ENCODE measurements at places on chromosomes 2 and 18.

GRCh38 chr2:29050591-29050990, 23.7 kb downstream of the PCARE start:
- DNase-seq, result no peak

DNA sequence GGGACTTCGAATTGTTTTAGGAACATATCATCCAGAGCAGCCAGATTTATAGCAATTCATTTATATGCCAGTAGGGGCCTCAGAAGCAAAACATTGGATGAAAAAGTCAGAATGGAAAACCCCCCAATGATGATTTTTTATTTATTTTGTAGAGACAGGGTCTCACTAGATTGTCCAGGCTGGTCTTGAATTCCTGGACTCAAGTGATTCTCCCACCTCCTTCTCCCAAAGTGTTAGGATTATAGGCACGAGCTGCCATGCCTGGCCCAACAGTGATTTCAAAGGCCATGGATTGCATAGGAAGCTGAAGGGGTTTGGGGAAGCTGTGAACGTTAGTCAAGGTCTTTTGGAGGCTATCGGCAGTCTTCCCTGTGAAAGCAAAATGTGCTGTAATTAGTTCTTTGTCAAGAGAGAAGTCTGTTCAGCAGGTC, 21.9 kb upstream of the MCFD2 start:
- DNase-seq, result no peak

- no peak for DNase-seq
Observed at GRCh38 chr2:66301022-66301766, 133.7 kb upstream of the MEIS1 start.

GRCh38 chr2:213086050-213086449, 65.4 kb downstream of the IKZF2 start:
- DNase-seq, result no peak

DNA sequence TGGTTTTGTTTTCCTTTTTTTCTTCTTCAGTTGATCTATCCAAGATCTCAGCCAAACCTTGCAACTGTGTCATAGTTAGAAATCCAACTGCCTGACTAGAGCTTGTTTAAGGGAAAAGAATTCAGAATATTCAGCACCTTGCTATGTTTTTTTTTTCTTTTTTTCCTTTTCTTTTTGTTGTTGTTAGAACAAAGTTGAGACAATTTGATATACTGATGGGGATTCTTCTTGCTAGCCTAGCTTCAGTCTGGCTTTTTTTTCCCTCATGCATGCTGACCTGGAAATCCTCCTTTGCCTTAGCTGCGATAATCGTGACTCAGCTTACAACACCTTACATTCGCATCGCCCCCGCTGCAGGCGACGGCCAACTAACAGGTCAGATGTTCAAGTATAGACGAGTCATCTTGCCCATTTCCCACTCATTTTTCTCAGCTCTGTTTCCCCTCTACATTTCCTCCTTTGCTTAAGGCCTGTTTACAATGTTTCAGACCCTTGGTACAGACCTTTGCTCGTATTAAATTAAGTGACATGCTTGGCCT, 487.2 kb upstream of the RAB12 start:
- DNase-seq, result no peak

GRCh38 chr2:15472133-15472532, 89.0 kb downstream of the NBAS start:
- no peak for DNase-seq

GRCh38 chr2:160022162-160022561, 40.3 kb downstream of the PLA2R1 start:
- DNase-seq, result peak; percentile 38

DNA sequence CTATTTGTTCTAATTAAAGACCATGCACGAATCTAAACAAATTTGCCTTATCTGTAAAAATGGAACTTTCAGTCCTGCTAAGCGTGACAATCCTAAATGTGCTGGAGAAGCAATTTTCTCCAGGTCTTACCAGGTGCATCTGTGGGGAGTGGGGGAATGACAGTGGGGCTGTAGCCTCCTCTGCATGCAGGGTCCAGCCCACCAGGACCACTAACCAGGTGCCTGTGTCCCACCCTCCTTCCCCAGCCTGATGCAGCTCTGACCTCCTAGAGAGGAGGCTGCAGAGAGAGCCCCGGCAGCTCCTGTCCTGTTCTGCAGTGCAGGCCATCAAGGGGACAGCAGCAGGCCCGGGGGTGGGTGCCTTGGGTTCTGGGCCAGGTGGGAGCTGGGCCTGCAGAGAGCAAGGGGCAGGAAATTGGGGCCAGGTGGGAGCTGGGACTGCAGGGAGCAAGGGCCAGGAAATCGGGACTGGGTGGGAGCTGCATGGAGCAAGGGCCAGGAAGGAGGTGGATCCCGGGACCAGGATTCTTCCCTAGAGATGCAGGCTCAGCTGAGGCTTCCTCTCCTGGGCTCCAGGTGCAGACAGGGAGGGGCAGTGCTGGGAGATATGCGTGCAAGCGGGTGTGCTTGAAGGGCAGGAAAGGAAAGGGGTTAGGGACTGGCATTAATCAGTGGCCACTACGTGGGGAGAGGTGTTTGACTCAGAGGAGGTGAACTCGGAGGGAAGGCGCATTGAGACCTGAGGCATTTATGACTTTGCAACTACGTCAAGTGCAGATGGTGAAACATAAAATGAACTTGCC, 185.3 kb downstream of the ANKRD30B start:
- DNase-seq, result no peak

DNA sequence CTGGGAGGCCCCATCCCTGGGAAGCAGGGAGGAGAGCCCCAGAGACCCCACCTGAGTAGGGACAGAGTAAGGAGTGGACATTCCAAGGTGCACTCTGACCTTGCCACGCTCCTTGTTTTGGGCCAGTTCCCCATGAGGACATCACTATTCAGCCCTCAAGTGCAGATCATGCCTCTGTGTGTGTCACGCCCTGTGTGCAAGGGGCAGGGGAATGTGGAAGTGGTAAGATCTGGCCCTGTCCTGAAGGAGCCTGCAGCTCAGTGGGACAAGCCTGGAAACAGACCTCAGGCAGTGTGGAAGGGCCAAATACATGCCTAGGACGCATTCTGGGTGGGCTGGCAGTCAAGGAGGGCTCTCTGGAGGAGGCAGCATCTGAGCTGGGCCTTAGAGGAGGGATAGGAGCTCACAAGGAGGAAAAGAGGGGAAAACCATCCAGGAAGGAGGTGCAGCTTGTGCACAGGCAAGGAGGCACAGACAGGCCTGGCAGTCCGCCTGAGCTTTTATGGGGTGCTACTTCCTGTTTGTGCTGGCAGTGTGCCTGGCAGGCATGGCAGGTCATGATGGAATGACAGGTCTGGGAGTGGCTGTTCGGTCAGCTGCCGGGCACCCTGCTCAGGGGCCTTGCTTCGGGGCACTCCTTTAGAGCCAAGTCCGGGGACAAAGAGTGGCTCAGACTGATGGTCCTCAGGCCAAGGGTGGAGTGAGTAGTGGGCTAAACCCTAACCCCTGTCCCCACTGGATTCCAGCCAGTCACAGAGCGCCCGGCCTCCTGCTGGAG, 3.3 kb downstream of the KLHL30 start:
- peak; percentile 50 for DNase-seq

DNA sequence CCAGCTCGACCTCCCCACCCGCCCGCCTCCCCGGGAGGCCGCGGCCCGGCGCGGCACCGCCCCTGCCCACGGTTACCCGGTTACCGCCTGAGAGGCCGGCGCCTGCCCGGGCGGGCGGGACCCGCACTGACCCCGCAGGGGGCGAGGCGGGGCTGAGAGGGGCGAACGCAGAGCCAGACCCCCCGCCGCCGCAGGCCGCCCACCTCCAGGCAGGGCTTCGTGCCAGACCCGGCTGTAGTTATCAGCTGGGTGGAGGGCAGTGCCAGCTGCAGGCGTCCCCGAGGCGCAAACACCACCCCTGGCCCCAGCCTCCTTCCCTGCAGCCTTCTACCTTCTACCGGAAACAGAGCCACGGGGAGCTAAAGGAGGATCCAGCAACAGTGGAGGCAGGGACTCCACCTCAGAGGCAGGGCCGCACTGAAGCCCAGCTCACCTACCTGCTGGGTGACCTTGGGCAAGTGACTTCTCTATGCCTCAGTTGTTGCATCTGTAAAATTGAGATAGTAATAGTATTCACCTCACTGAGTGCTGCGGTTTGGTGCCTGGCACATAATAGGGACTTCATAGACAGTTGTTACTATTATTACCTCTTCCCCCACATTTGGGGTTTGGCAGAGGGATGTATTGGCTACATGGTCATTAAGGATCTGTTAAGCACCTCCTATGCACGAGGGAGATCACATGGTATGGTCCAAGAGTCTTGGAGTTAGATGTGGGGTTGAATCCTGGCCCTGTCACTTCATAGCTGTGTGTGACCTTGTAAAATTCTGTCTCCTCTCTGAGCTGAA, 231.6 kb upstream of the SMAD2 start:
- no peak for DNase-seq

- no peak for DNase-seq
Observed at GRCh38 chr2:201949181-201949926, 84.3 kb upstream of the FZD7 start.

GRCh38 chr2:233002829-233003657, 10.0 kb downstream of the NGEF start:
- no peak for DNase-seq

- DNase-seq, result no peak
Observed at GRCh38 chr2:37323781-37324535, 675 bp downstream of the PRKD3 start.

GRCh38 chr18:63427558-63427957, 5.3 kb upstream of the VPS4B start:
- no peak for DNase-seq

DNA sequence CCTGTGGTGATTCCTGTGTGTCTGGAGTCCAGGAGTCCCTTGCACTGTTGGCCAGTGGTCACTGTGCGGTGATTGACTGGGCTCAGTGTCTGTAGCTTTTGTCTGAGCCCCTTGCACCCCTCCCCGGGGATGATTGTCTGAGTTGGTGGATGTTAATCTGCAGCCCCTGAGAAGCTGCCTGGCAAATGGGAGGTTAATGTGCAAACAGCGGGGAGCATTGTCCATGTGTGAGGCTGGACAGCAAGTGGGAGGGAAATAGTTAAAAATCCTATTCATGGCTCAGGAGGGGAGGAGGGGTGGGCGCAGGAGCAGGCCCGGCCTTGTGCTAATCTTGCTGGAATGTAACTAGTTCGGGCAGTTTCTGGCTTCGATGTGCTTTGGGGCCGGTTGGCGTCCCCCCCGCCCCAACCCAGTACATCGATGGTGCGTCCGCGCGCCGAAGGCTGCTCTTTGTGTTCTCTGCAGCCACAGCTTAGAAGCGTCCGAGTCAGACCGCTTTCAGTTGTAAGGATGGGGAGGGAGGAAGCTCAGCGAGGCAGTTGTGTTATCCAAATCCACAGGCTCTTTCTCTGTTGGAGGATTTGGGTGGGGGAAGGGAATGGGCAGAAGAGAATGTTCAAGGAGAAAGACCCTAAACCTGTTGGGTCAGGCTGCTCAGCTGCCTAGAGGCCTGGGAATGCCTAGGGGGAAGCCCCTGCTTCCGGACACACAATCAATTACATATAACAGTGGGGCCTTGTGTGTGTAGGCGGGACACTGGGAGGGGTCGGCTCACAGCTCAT, 71.8 kb downstream of the TGOLN2 start:
- DNase-seq, result no peak

GRCh38 chr2:105102963-105103421, 65.1 kb downstream of the MRPS9 start:
- no peak for DNase-seq

DNA sequence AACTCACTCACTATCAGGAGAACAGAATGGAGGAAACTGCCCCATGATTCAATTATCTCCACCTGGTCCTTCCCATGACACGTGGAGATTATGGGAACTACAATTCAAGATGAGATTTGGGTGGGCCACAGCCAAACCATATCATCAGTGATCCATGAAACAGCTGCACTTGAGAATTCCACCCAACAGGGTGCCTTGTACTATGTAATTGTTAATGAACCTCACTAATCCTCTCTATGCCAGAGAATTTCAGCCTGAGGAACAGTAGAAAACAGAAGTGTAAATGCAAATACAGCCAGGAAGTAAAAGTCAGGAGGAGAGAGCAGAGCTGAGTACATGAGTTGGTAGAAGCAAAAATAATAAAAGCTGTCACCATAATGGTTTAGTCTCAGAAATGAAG, 261.4 kb downstream of the EPHA4 start:
- DNase-seq, result no peak

GRCh38 chr2:38633895-38634294, 31.2 kb upstream of the HNRNPLL start:
- no peak for DNase-seq

DNA sequence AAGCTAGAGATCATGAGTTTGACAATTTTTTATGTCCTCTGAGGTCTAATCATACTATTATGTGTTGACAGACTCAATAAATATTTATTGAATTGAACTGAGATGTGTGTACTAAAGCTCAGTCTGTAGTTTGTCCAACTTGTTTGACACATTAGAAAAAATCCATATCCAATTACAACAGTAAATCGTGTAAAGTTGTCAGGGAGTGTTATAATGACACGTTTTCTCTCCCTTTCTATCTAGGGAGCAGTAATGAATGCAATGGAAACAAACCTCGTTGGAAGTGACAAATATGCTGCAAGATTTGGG, 28.4 kb downstream of the ITGA4 start:
- no peak for DNase-seq

DNA sequence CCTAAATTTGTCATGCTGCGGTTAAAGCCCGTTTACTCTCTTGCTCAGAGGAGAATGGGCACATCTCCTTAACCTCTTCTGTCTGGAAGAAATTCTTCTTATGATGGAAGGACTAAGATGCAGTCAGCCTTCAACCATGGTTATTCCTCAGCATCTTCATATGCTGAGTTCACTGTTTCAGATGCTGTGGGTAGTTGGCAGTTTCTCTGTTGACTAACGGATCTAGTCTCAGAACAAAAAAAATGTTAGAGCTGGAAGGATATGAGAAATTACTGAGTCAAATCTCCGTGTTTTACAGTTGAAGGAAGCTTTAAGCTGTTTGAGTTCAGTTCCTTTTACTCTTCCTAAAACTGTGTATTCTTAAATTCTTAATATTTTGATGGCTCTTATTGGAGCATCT, 43.6 kb upstream of the PGAP1 start:
- no peak for DNase-seq

DNA sequence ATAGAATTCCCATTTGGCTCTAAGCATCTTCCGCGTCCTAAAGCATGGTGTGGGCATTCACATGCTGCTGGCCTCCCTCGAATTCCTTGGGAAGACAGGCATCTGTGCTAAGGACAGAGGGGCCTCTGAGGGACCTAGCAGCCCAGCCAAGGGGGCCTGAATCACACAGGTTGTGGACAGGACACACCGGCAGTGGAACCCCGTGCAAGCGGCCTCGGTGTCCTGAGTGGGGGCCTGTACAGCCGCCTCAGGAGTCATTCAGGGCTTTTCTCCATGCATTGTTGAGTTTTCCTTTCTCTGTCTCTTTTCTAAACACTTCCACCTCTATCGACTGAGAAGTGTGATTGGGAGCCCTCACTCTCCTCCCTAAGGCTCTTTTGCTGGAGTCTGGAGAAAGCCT, 44.3 kb upstream of the SMIM21 start:
- DNase-seq, result no peak

DNA sequence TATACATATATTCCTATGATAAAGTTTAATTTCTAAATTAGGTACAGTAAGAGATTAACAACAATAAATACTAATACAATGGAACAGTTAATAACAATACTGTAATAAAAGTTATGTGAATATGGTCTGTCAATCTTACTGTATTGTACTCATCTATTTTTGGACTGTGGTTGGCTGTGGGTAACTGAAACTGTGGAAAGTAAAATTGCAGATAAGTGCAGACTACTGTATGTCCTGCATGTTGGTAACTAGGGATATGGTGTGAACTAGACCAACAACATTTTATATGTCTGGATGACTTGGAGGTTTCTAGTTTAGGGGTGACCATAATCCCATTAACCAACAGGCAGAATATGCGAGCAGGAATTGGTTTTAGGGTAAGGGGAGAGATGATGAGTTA, 23.3 kb downstream of the PHLPP1 start:
- DNase-seq, result no peak

GRCh38 chr2:188333751-188334524, 42.3 kb downstream of the GULP1 start:
- DNase-seq, result no peak

Data from suppressor macrophage treated with lipopolysaccharide for 4 hours (primary cell).